Endodermal cell (in vitro differentiated cells): ENCODE measurements at places on chromosomes 5 and 9. TPM values are rescaled to one million over a fixed set of nuclear protein-coding genes. Genes with fewer than 3 reads are reported as not detected.

DNA sequence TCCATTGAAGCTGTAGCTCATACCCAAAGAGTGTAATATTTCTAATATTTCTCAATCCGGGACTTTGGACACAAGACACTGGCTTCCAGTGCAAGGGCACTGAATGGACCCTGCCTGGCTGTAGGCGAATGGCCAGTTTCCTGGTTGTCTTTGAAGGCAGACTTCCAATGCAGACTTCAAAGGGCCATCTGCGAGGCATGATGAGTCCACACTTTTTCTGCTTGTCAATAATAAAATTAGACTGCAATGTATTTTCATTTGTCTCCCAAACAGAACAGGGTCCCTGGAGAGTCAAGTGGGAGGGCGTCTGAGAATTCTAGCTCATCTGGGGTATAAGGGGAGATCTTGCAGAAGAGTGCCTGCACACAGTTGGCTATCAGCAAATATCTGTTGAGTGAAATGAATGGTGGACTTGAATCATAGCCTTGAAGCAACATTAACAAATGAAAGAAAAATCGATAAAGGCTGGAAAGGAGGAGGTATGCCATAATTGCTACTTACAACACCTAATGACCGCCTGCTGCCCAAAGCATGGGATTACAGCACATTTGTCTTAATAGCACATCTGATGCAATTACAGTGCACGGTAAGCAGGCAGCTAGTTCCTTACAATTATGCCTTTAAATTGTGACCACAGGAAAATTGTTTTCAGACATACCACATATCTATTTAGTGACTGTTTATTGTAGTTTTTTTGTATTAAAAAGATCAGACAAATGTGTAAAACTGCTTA is 137.5 kb downstream of the ARHGEF28 start:
- H3K4me3 ChIP-seq, result no peak overlapping the region
- H3K4me1 ChIP-seq, result no peaks in the 10 kb centered on the region
- no peaks in the 10 kb centered on the region for H3K36me3 ChIP-seq
- H3K27ac ChIP-seq, result no peak overlapping the region
- no peak for DNase-seq

CCDC183 gene
- total RNA-seq, result 7.3 and 10.9 TPM in 2 replicates

IL17B gene
- not detected in 3 replicates for total RNA-seq

GRCh38 chr9:126595982-126596381 is 17.7 kb upstream of the LMX1B start:
- H3K4me3 ChIP-seq, result peak overlapping the region; percentile 0
- no peak overlapping the region for H3K27ac ChIP-seq
- H3K4me1 ChIP-seq, result peaks cover 3% of the 10 kb centered on the region
- H3K27me3 ChIP-seq, result no peaks in the 10 kb centered on the region

DNA sequence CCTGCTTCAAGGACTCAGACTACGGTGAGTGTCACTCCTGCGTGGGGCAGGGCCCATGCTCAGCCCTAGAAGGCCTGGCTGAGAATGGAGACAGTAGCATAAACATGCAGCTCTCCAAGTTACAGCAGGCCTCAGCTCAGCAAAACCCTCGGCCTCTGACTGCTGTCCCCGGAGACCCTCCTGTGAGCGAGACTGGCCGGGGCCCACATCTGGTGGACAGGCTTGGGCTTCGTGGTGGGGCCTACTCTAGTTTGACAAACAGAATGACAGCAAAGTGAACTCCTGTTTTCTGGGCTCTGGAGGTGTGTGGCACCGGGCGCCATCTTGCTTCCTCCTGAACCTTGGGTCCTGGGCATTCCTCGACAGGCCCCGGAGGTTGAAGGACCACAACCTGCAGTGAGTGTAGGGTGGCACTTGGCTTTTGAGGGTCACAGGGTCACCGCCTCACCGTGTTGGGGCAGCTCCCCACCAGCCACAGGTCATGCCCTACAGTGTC is 97.5 kb downstream of the PHF2 start:
- H3K27ac ChIP-seq, result no peak overlapping the region
- H3K36me3 ChIP-seq, result no peaks in the 10 kb centered on the region
- H3K4me1 ChIP-seq, result no peaks in the 10 kb centered on the region
- H3K4me3 ChIP-seq, result no peak overlapping the region

TEK gene
- total RNA-seq, result 2.4 and 3.1 TPM in 2 replicates

DNM1 gene
- total RNA-seq, result 92.3 to 153 TPM (median 147 TPM) in 3 replicates

DNA sequence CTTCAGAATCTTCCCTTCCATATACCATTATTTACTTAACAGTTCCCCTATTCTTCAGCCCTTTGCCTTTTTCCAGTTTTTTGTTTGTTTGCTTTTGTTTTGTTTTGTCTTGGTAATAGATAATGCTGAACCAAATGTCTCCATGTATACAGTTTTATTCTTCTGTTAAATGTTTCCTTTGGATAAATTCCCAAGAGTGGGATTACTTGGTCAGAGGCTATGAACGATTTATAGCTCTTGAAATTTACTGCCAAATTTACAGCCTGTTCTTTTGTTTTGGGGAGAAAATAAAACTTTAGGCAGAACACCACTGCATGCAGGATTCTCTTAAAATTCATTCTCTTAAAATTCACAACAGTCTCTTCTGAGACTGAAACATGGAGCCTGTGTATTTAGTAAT is 38.6 kb downstream of the NR4A3 start:
- H3K27me3 ChIP-seq, result no peaks in the 10 kb centered on the region
- no peak overlapping the region for H3K27ac ChIP-seq
- no peak for DNase-seq
- no peak overlapping the region for H3K4me3 ChIP-seq
- peaks cover 3% of the 10 kb centered on the region for H3K4me1 ChIP-seq

DNA sequence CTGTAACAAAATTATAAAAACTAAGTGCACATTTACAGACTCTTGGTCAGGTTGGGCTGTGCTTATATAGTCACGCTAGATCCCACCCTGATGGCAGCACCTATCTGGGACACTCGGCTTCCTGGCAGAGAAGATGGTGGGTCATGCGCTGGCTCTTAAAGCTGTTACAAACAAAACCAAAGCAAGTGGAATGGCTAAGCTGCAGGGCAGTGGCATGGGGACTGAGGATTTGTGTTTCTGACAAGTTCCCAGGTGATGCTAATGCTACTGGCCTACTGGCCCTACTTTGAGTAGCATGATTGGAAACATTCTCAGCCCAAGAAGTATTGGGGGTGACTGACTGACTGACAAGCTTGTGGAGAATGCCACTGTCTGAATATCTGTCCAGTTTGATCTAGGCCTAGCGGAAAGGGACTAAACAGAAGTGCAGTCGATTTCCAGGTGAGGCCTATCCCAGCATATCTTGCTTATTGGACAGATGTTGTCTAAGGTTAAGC is 8.3 kb downstream of the BTF3 start:
- H3K27me3 ChIP-seq, result no peaks in the 10 kb centered on the region
- H3K27ac ChIP-seq, result no peak overlapping the region
- H3K36me3 ChIP-seq, result peaks cover 52% of the 10 kb centered on the region

LCN1 gene
- total RNA-seq, result not detected in 2 replicates

- peaks cover 6% of the 10 kb centered on the region for H3K4me1 ChIP-seq
- no peak for DNase-seq
- H3K36me3 ChIP-seq, result no peaks in the 10 kb centered on the region
- H3K4me3 ChIP-seq, result no peak overlapping the region
Measured at GRCh38 chr9:17653947-17654465, 75.1 kb downstream of the SH3GL2 start.

SKP1 gene
- total RNA-seq, result 357 and 384 TPM in 2 replicates

HACD4 gene
- total RNA-seq, result 1.2 to 1.9 TPM (median 1.7 TPM) in 3 replicates

GNA14 gene
- 0.42 to 0.97 TPM (median 0.62 TPM) in 3 replicates for total RNA-seq

KIF24 gene
- 6.4 and 7.7 TPM in 2 replicates for total RNA-seq

GRPEL2 gene
- 26.2 and 28.1 TPM in 2 replicates for total RNA-seq

- H3K4me3 ChIP-seq, result no peak overlapping the region
- H3K4me1 ChIP-seq, result peaks cover 4% of the 10 kb centered on the region
- peak; percentile 64 for DNase-seq
- H3K27ac ChIP-seq, result no peak overlapping the region
Measured at GRCh38 chr9:120878188-120879130, 1.5 kb upstream of the PHF19 start.

SERINC5 gene
- total RNA-seq, result 180 to 231 TPM (median 183 TPM) in 3 replicates

GRCh38 chr5:172171118-172171517 is 16.9 kb downstream of the STK10 start:
- DNase-seq, result no peak
- H3K36me3 ChIP-seq, result no peaks in the 10 kb centered on the region
- H3K27me3 ChIP-seq, result no peaks in the 10 kb centered on the region
- no peak overlapping the region for H3K27ac ChIP-seq

OR1Q1 gene
- not detected in 3 replicates for total RNA-seq

DNA sequence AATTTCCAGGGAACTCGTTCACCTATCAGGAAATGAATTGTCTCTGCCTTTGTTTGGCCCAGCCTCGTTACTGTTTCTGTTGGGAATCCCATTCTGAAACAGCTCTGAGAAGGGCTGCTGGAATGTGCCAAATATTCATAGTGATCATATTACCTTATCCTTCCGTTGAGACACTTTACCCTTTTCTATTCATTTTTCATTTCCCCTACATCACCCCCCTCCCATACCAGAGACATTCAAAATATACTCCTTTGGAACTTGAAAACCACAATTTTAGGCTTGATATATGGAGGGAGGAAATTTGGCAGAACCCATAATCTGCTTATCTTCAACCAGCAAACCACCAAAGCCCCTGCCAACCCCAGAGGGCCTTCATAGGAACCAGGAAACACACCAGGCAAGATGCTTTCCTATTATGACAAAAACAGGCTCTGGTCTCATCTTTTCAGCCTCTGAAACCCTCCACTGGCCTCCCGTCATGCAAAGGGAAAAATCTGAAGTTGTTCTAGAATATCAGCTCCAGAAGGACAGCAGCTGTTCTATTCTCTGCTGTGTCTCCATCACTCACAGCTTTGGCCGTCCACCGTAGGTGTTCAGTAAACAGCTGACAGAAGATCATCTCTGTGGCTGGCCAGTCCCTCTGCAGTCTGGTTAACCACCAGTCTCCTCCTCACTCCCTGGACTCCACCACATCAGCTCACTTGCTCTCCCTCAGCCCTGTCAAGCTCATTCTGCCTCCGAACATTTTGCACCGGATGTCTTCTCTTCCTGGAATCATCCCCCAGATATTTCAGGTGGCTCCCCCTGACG is 217.2 kb upstream of the WWC1 start:
- DNase-seq, result no peak
- H3K4me3 ChIP-seq, result no peak overlapping the region
- no peaks in the 10 kb centered on the region for H3K27me3 ChIP-seq
- no peaks in the 10 kb centered on the region for H3K36me3 ChIP-seq
- no peak overlapping the region for H3K27ac ChIP-seq
